ENCODE measurements at places on chromosomes 7 and 10.

GRCh38 chr10:546971-547590, 142.4 kb downstream of the DIP2C start:
- DNase-seq: no peak

GRCh38 chr7:8827329-8827728, 393.9 kb downstream of the NXPH1 start:
- DNase-seq: no peak

DNA sequence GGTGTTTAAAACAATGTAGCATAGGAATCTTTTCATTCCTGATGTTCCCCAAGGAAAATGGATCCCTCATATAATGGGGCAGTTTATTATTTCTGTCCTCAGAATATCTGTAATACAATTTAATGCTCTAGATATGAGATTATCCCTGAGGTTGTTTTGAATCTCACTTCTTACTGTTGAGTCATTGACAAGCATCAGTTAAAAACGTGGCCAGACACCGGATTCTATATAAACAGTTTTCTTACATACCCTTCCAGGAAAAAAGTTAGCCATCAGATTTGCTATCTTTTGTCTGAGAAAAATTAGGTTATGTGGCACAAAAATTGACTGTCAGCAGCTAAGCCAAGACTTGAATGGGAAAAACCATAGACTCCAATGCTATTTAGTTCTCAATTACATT, 539.8 kb upstream of the CELF2 start:
- no peak for DNase-seq

- DNase-seq: no peak
Observed at GRCh38 chr7:4800926-4801838, 25.8 kb downstream of the AP5Z1 start.

DNA sequence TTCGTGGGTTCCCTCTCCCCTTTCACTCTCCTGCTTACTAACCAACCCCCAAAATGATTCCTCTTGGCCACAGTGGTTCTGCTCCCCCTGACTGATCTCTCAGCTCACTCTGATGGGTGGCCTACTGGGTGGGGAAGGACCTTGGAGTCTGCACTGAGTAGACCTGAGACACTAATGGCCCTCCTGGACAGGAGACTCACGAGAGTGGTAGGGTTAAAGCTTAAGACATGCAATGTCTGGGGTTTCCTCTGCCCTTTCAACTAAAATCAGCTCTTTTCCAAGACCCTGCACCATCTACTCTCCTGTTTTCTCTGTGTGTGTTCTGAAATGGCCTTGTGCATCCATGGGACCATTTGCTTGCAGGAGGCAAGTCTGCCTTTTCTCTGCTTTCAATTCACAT, 631.4 kb downstream of the ACTR3B start:
- DNase-seq: no peak

DNA sequence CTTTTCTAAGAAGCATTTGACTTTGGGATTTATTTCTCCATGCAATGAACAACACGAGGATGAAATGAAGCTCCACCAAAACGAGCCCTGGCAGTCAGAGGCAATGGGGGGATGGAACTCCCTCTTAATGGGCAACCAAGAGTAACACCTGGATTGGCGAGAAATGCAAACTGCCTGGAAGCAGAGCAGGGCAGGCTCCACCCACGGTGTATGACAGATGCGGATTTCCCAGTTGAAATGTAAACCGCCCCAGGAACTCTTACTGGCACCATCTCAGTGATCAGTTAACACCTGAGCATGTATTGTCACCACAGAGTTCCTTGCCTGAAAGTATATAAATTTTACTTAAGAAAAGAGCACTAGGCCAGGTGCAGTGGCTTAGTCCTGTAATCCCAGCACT, 47.3 kb upstream of the AUTS2 start:
- no peak for DNase-seq

DNA sequence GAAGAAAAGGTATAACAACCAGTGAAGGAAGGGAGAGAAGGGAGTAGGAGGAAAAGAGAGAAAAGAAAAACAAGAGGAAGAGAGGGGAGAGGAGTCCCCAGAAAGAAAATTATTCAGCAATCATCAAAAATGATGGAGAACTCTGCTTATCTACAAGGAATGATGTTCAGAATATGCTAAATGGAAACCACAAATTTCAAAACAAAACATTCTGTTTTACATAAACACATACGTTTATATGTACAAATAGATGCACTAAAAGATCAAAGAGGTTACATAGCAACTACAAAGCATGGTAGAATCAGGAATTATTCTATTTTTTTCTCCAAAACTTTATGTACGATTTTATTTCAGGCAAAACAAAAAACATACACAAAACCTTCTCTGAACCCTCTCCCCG, 91.9 kb downstream of the FAM13C start:
- no peak for DNase-seq

DNA sequence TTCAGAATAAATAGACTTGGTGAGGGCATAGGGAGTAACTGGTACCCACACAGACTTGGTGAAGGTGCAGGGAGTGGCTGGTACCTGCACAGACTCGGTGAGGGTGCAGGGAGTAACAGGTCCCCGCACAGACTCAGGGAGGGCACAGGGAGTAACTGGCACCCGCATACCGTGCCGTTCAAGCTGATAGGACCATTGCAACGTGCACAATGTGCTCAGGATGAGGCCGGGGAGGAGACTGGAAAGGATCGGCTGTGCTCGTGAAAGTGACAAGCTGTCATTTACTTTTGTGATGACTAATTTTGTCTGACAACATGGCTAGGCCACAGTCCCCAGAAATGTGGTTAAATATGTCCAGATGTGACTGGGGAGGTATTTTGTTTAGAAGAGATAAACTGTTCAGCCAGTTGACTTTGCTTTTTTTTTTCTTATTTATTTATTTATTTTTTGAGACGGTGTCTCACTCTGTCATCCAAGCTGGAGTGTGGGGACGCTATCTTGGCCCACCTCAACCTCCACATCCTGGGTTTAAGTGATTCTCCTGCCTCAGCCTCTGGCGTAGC, 76.2 kb upstream of the NMT2 start:
- no peak for DNase-seq

- no peak for DNase-seq
Observed at GRCh38 chr7:125065001-125065400, 135.4 kb upstream of the POT1 start.

- DNase-seq: no peak
Observed at GRCh38 chr7:108140671-108141070, 10.5 kb upstream of the LAMB4 start.

DNA sequence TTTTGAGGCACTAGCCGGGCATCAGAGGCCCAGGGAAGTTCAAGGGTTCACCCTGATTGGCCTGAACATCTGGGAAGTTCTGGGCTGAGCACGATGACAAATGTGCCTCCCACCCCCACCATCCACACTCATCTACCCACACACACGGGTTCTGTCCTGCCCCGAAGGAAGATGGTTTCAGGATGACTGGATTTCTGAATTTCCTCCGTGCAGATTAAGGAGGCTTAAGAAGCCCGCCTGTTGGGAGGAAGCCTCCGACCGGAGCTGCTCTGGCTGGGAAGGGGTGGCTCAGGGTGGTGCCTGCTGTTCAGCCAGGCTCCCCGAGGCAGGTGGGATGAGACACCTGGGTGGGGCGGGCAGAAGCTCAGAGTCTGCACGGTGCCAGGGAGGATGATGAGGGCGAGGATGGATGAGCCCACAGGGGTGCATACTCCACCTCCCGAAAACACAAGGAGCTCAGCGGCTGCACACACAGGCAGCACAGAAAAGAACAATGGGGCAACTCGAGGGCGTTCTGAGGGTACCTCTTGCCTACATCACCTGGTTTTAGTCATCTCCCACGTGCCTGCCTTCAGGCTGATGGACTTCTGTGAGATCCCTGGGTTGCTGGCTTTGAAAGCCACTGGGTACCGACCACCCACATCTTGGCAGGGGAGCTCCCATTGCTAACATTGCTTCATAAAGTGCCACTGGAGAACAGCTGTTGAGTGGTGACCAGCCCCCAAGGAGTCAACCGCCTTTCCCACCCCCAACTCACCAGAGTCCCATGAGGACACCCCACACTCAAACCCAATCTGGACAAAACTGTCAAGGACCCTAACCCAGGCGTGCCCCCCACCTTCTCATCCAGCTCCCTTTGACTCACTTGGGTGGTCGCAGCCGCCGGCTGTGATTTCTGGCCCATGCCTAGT, 41.2 kb downstream of the CALML3 start:
- DNase-seq: peak; percentile 73

DNA sequence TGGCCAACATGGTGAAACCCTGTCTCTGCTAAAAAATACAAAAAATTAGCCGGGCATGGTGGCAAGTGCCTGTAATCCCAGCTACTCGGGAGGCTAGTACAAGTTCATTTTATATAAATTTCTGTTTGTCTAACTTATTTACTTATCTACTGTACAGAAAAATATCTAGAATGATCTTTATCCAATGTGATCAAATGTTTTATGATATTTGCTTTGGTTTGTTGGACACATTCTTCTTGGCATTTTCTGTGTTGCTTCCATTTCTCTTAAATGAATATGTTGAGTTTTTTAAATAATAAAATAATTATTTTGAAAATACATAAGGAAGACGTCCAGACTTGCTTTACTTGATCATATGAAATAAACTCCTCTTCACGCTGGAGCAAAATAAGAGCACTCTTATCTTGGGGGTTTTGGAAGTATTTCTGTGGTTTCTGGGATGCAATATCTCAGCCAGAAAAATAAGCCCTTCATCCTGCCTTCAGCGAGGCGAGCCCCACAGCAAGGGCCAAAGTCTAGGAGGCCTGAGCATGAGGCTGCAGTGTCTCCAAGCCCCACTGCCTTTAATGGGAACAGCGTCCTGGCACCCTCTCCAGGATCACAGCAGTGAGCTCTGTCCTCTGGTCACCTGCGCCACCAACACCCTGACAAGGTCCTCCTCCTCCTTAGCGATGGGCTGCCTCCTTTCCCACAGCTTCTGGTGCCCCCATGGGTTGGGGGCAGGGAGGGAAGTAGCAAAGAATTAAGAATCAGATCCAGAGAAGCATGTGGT, 480.2 kb downstream of the KCNMA1 start:
- no peak for DNase-seq

DNA sequence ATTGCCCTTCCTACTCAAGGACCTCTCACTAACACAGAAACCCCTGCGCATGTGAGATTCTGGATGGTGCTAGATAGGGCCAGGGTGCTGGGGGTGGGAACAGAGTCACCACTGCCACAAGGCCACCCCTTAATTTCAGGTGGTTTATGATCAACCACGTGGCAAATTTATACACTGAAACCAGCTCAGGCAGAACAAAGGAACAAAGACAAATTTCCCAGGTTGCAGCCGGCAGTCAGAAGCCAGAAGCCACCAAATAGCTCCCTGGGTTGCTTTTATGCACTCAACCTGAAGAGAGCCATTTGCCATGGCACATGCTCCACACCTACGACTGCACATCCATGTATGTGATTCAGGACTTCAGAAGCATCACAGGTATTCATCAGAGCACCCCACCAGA, 2.5 kb downstream of the VOPP1 start:
- DNase-seq: no peak

GRCh38 chr10:50552771-50553535, 70.8 kb downstream of the SGMS1 start:
- DNase-seq: no peak

DNA sequence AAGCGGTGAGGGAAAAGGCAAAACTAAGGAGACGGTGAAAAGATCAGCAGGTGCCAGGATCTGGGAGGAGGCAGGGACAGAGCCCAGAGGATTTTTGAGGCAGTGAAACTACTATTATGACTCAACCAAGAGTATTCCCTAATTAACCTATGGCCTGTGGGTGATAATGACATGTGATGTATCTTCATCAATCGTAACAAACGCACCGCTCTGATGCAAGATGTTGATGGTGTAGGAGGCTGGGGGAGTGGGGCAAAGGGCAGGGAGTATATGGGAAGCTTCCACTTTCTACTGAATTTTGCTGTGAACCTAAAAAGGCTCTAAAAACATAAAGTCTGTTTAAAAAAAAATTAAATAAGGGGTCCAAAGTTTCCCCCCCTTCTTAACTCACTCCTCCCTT, 25.5 kb upstream of the EZH2 start:
- DNase-seq: no peak

- DNase-seq: no peak
Observed at GRCh38 chr10:122632576-122632975, 67.1 kb downstream of the C10orf120 start.

DNA sequence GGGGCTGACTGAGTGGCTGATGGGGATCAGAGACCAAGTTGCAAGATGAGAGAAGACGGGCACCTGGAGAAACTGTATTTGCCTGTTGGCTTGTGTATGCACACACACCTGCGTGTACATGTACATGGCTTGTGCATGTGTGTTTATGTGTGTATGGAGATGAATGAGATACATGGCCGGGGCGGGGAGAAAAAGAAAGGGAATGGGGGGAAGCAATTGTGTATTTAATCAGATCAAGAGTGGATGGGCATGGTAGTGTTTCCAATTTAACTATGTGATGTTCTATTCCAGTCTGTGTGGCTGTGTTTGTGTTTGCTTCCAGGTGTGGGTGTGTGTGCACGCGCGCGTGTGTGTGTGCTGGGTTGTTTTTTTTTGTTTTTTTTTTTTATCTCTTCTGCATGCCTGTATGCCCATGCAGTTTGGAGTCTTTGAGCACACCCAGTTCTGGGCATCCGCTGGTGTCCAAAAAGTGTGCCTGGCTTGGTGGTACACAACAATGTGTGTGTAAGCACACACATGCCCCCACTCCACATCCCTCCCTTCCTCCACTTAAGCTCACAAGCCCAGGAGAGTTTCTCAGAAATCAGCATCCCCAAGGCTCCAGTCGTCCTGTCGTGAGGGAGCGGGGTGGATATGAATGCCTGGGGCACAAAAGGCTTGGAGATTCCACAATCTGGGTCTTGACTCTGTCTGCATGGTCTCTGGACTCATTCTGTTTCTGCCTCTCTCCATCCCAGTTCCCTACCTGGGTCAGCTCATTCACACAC, 2.5 kb upstream of the VGF start:
- DNase-seq: no peak

DNA sequence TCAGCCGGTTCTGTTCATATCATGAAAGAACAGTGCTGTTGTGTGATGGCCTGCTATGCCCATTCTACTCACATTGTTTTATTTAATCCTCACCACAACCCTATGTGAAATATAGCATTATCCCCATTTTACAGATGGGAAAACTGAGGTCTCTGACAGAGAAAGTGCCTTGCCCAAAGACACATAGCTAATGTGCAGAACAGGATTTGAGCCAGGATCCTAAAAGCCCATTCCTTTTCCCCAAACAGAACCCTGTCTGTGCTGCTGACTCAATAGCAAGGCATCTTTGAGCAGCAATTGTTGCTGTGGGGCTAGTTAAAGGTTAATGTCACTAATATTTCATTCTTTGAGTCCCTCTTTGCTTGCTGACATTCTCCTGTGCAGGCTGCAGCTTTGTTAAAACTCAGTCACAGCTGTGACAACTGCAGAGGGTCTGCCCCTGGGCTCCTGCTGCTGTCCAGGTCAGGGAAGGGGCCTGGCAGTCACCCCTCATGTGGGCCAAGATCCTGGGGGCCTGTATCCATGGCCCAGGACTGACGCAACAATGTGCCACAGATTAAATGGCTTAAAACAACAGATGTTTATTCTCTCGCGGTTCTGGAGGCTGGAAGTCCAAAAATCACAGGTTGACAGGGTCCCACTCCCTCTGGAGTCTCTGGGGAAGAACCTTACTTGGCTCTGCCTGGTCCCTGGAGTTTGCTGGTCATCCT, 40.4 kb downstream of the AFAP1L2 start:
- no peak for DNase-seq

All from BJ (cell line).